ENCODE measurements at places on chromosomes 4 and X.

GRCh38 chrX:25144043-25144940 is 128.5 kb upstream of the ARX start:
- DNase-seq = peak; percentile 0

- DNase-seq = no peak
These were observed 287.7 kb downstream of the BMPR1B start for GRCh38 chr4:95045429-95045828.

GRCh38 chr4:94219402-94219801 is 11.7 kb downstream of the SMARCAD1 start:
- no peak for DNase-seq

- DNase-seq = no peak
These were observed 574 bp upstream of the CFAP97 start for GRCh38 chr4:185204238-185204910.

DNA sequence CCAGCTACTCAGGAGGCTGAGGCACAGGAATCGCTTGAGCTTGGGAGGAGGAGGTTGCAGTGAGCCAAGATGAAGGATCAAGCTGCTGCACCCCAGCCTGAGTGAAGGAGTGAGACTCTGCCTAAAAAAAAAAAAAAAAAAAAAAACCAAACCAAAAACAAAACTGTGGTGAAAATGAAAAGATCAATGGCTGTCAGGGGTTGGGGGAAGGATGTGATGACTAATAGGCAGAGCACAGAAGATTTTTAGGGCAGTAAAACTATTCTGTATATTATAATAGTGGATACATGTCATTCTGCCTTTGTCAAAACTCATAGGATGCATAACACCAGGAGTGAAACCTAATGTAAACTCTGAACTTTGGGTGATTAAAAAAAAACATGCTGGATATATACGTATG is 69.9 kb upstream of the ELOVL6 start:
- DNase-seq = no peak

DNA sequence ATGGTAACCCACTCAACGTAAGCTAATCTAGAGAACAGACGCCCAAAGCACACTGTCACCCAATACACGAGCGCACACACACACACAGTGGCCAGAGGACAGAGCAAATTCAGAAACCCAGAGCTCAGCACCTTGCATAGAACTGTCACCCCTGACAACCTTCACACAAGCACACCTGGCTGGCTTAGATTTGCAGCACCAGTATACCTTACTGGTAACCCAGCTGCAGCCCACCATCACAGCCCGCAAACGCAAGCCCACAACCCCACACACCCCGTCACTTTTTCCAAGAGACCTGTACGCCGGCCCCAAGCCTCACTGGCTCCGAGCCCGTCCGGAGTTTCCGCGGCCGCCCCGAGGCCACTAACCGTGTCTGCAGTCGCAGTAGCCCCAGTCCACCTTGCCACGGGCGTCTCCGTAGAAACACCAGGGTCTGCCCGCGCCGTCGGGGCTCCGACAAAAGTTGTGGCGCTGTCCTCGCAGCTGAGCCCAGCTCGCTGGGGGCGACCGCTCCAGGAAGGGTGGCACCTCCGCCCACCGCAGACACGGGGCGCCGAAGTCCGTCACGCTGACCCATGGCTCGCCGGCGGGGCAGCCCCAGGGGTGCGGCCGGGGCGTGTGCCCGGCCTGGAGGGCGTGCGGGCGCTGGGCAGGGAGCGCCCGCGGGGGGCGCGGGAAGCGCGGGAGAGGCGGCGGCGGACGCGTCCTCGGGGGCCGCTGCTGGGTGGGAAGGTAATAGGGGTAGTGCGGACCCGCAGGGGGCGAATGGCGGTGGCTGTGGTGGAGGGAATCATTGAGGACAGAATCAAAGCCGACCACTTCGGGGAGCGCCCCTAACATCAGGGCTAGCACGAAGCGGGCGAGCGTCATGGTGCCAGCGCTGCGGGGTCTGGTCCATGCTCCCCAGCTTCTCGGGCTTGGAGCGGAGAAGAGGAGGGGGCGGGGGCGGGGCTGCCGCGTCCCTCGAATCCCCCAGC is 664 bp downstream of the PRSS12 start:
- no peak for DNase-seq

DNA sequence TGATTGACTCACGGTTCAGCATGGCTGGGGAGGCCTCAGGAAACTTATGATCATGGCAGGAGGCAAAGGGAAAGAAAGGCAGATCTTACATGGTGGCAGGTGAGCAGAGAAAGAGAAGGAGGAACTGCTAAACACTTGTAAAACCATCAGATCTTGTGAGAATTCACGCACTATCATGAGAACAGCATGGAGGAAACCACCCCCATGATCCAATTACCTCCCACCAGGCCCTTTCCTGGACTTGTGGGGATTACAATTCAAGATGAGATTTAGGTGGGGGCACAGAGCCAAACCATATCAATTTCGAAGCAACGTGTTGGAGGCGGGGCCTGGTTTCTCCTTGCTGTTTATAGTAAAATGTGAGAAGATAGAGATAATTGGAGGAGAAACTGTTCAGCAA is 167.4 kb downstream of the GABRB1 start:
- no peak for DNase-seq

- DNase-seq = no peak
These were observed 461.2 kb downstream of the KCTD8 start for GRCh38 chr4:43987331-43987944.

DNA sequence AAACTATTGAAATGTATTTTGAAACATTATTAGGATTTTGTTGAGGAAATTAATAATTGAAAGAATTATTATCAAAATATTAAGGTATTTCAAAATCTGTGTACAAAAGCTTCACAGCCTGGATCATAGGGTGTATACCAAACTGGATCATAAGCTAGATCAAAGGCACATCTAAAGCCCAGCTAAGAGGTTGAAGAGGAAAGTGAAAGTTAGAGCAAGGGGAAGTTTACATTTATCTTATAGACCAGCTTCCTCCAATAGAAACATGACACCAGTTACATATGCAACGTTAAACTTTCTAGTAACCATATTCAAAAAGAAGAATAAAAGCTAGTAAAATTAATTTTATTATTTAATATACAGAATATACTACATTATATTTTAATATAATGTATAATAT is 227.2 kb upstream of the BMP3 start:
- DNase-seq = no peak

DNA sequence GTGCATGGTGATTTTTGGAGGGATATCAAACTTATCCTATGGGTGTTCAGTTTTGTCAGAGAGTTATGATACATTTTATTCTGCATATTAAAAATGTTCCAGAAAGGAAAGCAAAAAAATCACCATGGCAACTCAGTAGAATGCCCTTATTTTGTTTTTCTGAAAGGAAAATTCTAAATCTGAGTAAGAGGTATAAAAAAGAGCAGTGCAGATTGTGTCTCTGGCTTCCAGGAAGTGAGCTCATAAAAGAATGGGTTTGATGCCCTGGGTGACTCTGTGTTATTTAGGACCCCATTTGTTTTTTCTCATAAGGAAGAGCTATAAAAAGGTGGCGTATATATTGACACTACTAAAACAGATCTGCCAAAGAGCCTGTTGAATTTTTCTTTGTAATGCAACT is 128.8 kb downstream of the UCHL1 start:
- no peak for DNase-seq

DNA sequence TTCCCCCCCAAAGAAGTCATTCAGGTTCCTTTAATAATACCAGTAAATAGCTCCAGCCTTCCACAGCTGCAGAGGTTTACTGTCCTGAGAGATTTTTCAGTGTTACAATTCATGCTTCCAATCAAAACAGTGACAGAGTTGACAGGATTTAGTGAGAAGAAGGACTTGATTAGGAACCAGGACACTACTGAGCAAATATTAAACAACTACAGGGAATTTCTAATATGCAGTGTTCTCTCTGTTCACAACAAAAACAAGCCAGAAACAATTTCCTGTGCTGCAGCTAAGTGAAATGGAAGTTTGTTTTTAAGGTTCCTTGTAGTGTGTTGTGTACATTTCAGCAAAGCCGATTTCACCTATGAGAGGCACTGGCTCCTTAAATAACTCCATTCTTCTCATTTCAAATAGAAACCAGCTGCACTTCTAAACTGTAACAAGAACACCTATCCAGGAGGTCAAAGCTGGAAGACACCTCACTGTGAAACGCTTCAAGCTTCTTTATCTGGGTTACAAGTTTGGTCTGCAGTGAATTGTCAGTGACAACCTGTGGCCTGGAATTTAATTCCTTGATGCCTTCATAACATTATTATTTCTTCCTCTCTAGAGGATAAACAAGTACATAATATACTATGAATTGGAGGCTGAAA is 149.3 kb downstream of the RASL11B start:
- no peak for DNase-seq

GRCh38 chrX:98114021-98114420 is 1230.3 kb downstream of the RPA4 start:
- DNase-seq = no peak

GRCh38 chrX:111543212-111543741 is 31.8 kb downstream of the SERTM2 start:
- no peak for DNase-seq

DNA sequence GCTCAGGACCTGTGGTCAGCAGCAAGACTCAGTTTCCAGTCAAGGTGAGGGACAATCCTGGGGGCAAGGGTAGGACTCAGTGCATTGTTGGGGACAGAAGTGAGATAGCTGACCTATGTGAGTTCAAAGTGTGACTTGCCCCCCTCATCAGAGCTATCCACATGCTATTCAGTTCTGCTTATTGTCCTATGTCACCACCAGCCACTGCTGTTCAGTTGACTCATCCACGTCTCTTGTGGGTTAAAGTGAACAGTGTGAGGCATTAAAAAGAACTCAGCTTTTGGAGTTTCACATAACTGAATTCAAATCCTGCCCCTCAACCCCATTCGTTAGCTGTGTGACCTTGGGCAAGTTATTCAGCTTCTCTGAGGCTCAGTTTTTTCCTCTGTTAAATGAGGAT is 4.4 kb upstream of the APLN start:
- DNase-seq = no peak

- DNase-seq = no peak
These were observed 9.2 kb upstream of the ABLIM2 start for GRCh38 chr4:8167815-8168214.

DNA sequence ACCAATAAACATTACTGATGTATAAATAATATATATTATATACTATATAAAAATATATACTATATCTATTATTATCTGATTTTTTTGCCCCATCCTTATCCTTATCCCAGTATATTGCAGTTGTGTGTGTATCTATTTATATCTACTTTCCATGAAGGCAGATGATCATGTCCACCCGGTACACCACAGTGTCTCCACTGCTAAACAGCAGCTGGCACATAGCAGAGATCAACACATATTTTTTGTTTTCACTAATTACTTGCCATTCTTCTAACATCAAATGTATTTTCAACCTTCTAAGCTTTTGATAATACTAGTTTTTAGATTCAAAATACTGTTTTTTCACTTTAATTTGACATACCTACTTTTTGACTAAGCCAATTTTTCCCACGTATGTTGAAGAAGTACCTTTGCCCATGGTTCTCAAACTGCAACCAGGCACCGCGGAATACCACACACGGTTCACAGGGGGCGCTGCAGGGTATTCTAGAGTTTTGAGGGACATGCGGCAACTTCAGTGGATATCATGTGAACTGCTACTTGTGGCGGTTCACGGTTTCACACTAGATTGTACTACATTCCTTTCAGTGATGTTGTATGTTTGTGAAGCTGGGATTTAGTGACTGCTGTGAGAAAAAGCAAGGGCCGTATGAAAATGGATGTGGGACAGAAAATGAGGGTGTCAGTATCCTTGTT is 182.5 kb upstream of the NPY2R start:
- DNase-seq = no peak

Measured in fibroblast of skin of left biceps (primary cell).